Naive thymus-derived CD8-positive, alpha-beta T cell (primary cell): ENCODE measurements at places on chromosomes 11 and 22. TPM values are rescaled to one million over a fixed set of nuclear protein-coding genes. Genes with fewer than 3 reads are reported as not detected.

JAML gene
- 161 TPM for total RNA-seq

C1QTNF5 gene
- not detected for total RNA-seq

IGLL1 gene
- total RNA-seq = not detected

WNT11 gene
- 0.81 TPM for total RNA-seq

SCGB1D2 gene
- not detected for total RNA-seq

PIH1D2 gene
- not detected for total RNA-seq

C11orf52 gene
- not detected for total RNA-seq

RIC8A gene
- 93.4 TPM for total RNA-seq

MMP3 gene
- not detected for total RNA-seq

GNAZ gene
- 0.30 TPM for total RNA-seq
